ENCODE measurements at places on chromosomes 12 and 14. TPM values are rescaled to one million over a fixed set of nuclear protein-coding genes. Genes with fewer than 3 reads are reported as not detected.

The ADAMTS20 gene
- total RNA-seq, result not detected

The DPPA3 gene
- not detected for total RNA-seq

The SLC39A5 gene
- not detected for total RNA-seq

The BMP4 gene
- 6.3 TPM for total RNA-seq

The CPM gene
- 6.6 TPM for total RNA-seq

The SLC25A47 gene
- not detected for total RNA-seq

The BEST3 gene
- total RNA-seq, result 181 TPM

The MUCL1 gene
- not detected for total RNA-seq

DNA sequence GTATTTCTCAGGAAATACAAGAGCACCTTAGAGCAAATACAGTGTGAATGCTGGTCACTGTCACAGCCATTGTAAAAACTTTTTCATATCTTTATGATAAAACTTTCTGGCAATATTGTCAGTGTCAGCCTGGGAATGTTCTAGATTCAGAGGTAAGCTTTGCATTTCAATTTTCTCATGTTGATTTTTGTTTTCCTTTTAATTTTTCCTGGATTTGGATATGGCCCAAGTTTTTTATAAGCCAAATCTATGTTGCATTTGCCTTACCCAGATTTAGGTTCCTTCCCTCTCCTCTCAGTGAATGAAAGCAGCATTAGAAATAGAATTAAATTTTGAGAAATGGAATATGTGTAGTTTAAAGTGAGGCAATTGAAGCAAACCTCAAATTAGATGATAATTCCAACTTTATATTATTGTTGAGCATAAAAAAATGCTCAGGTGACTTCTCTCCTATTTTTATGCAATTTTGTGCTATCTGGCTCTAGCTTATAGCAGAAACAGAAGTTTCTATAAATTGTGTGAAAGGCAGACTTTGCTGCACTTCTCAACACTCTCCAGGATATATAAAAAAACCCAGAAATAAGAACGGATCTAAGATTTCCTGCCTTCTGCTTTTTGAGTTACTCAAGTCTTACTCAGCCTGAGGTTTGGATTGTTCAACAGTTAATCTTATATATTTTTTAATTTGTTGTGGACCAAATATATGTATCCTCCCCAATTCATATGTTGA lies 368.2 kb upstream of the PRICKLE1 start:
- H3K27me3 ChIP-seq, result no peaks in the 10 kb centered on the region
- no peak for DNase-seq
- no peak overlapping the region for H3K4me3 ChIP-seq
- H3K4me1 ChIP-seq, result no peaks in the 10 kb centered on the region
- no peaks in the 10 kb centered on the region for H3K36me3 ChIP-seq

GRCh38 chr12:132837693-132838409 lies 9.2 kb upstream of the GOLGA3 start:
- no peak overlapping the region for H3K4me3 ChIP-seq
- no peak overlapping the region for H3K27ac ChIP-seq
- no peaks in the 10 kb centered on the region for H3K36me3 ChIP-seq

DNA sequence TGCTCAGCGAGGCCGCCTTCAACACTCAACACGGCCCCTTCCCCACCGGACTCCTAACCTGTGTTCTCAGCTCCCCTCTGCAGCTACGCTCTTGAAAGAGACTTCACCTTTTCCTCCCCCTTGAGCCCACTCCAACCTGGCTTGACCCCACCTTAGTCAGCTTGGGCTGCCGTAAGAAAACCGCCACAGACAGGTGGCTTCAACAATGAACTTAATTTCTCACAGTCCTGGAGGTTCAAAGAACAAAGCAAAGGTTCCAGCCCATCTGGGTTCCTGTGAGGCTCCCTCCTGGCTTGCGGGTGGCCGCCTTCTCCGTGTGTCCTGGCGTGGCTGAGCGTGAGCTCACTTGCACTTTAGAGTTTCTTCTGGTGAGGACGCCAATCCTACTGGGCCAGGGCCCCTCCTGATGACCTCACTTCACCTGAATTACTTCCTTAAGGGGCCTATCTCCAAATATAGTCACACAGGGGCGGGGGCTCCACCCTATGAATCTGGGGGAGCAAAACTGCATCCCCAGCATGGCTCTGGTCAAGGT lies 138.8 kb downstream of the CALM1 start:
- H3K36me3 ChIP-seq, result peaks cover 12% of the 10 kb centered on the region
- no peaks in the 10 kb centered on the region for H3K4me1 ChIP-seq
- H3K27me3 ChIP-seq, result no peaks in the 10 kb centered on the region
- H3K27ac ChIP-seq, result no peak overlapping the region

DNA sequence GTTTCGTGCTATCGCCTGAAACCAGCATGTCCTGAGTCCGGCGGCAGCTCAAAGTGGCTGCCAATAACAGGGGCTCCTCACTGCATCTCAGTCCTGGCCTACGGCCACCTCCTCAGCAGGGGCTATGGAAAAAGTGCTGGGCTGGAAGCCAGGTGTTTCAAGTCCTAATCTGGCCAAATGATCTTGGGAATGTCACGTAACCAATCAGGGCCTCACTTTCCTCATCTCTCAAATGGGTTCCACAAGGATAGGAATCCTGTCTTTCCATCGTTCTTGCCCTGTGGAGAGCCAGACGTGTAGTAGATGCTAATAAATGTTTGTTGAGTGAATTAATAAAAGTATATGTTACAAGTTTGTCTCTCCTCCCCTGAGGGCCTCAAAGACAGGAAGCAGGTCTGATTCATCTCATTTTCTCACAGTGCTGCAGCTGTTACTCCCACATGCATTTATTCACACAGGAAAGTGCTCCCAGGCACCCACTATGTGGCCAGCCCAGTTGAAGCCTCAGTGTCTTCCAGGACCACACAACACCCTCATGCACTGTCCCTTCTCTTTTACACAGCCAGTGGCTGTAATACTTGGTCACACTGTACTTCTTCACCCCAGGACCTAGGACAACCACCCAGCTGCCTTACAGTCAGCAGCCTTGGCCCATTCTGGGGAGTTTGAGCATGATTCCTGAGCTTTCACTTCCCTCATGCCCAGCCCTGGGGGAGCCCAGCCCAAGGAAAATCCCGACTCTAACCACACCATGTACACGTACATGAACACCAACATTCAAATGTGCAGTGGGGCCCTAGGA lies 5.0 kb downstream of the CMKLR1 start:
- H3K36me3 ChIP-seq, result no peaks in the 10 kb centered on the region
- no peak overlapping the region for H3K4me3 ChIP-seq
- DNase-seq, result no peak

DNA sequence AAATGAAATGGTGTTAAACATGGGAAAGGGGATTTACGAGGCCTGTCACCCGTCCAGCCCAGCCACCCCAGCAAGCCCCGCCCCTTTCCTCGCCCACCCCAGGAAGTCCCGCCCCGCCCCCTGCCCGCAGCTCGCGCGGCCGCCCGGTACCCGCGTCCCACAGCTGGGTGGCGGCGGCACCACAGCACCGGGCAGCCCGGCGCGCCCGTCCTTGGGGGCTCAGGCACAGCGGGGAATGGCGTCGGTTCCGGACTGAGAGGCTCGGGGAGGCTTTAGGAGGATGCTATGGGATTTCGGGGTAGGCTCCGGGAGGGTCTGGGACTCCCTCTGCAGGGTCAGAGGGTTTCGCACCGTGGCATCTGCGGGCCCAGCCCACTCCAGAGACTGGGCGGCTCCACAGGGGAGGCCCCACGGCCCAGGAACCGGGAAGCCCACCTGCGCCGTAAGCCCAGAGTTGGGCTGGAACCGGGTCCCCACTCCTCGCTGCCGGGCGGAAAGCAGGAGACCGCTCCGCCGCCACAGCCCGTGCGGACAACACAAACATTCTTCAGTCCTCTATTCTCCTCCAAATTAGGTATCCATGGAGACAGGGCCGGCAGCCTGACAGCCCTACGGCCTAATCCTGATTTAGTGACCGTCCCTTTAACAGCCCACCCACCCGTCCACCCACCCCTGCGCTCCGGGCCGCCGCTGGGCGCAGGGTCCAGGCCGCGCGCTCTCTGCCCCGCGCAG lies 1.4 kb downstream of the FIGNL2 start:
- peaks cover 64% of the 10 kb centered on the region for H3K27me3 ChIP-seq
- peak; percentile 55 for DNase-seq
- H3K36me3 ChIP-seq, result no peaks in the 10 kb centered on the region
- H3K4me1 ChIP-seq, result peaks cover 10% of the 10 kb centered on the region
- peak overlapping the region; percentile 61 for H3K4me3 ChIP-seq

- H3K36me3 ChIP-seq, result no peaks in the 10 kb centered on the region
- no peaks in the 10 kb centered on the region for H3K27me3 ChIP-seq
- H3K4me3 ChIP-seq, result no peak overlapping the region
- DNase-seq, result no peak
- no peak overlapping the region for H3K27ac ChIP-seq
- H3K4me1 ChIP-seq, result no peaks in the 10 kb centered on the region
These were observed 294.3 kb downstream of the APAF1 start for GRCh38 chr12:98939350-98939749.

- no peaks in the 10 kb centered on the region for H3K27me3 ChIP-seq
- no peak for DNase-seq
- H3K36me3 ChIP-seq, result no peaks in the 10 kb centered on the region
- H3K4me3 ChIP-seq, result no peak overlapping the region
- H3K4me1 ChIP-seq, result no peaks in the 10 kb centered on the region
- H3K27ac ChIP-seq, result no peak overlapping the region
These were observed 20.6 kb upstream of the CPM start for GRCh38 chr12:68953536-68953935.

DNA sequence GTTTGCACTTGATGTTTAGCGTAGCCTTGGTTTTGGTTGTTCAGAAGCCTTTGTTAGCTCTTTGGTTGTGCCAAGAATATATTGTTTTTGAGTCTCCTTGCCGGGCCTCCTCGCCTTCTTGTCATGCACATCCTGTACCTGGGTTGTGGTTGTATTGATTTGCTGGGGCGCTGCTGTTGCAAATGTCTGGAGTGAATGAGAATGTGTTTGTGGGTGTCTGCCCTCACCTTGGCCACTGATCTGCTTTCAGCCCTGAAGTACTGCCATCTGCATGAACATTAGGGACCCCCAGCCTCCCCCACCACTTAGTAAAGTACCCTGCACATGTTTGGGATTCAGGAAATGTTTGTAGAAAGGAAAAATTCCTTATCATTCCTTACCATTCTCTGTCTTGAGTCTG lies 16.5 kb downstream of the PRKCH start:
- H3K36me3 ChIP-seq, result no peaks in the 10 kb centered on the region
- no peak overlapping the region for H3K27ac ChIP-seq
- no peak overlapping the region for H3K4me3 ChIP-seq
- no peak for DNase-seq
- H3K27me3 ChIP-seq, result no peaks in the 10 kb centered on the region

DNA sequence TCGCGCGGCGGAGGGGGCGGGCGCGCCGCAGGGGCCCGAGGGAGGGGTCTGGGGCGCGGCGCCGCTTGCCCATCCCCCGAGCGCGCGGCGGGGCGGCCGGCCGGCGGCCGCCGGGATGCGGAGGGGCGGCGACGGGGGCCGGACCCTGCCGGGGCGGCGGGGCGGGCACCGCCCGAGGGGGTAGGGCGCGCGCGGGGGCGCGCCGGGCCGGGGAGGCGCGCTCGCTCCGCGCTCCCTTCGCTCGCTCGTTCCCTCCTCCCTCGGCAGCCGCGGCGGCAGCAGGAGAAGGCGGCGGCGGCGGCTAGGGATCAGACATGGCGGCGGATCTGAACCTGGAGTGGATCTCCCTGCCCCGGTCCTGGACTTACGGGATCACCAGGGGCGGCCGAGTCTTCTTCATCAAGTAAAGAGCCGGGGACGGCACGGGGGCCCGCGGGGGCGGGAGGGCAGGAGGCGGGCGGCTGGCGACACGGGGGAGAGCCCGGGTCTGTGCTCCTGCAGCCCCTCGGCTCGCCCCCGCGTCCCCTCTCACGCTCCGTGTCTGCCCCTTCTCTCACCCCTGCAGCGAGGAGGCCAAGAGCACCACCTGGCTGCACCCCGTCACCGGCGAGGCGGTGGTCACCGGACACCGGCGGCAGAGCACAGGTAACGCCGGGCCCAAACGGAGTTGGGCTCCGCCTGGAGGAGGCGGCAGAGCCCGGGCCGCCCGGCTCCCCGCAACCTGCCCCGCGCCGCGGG lies at the start of gene PLEKHA5:
Gene PLEKHA5 (plus strand): TSS at position 248 of the 738 bp plus-strand sequence. CDS start 67 bp downstream, at position 315.
- DNase-seq, result peak; percentile 76
- peaks cover 9% of the 10 kb centered on the region for H3K4me1 ChIP-seq
- peak within 1 kb of the TSS; percentile 77 for H3K4me3 ChIP-seq
- H3K36me3 ChIP-seq, result no peaks in the 10 kb centered on the region
- peaks cover 39% of the 10 kb centered on the region for H3K27me3 ChIP-seq
- peak within 1 kb of the TSS; percentile 60 for H3K27ac ChIP-seq

GRCh38 chr14:30108975-30109700 lies 181.5 kb upstream of the PRKD1 start:
- no peak overlapping the region for H3K4me3 ChIP-seq
- DNase-seq, result no peak
- no peaks in the 10 kb centered on the region for H3K4me1 ChIP-seq
- no peaks in the 10 kb centered on the region for H3K36me3 ChIP-seq
- H3K27ac ChIP-seq, result no peak overlapping the region

- DNase-seq, result no peak
- H3K27ac ChIP-seq, result peak overlapping the region; percentile 7
- no peaks in the 10 kb centered on the region for H3K36me3 ChIP-seq
- peaks cover 75% of the 10 kb centered on the region for H3K4me1 ChIP-seq
These were observed 264.3 kb downstream of the AKAP6 start for GRCh38 chr14:32593290-32593942.

DNA sequence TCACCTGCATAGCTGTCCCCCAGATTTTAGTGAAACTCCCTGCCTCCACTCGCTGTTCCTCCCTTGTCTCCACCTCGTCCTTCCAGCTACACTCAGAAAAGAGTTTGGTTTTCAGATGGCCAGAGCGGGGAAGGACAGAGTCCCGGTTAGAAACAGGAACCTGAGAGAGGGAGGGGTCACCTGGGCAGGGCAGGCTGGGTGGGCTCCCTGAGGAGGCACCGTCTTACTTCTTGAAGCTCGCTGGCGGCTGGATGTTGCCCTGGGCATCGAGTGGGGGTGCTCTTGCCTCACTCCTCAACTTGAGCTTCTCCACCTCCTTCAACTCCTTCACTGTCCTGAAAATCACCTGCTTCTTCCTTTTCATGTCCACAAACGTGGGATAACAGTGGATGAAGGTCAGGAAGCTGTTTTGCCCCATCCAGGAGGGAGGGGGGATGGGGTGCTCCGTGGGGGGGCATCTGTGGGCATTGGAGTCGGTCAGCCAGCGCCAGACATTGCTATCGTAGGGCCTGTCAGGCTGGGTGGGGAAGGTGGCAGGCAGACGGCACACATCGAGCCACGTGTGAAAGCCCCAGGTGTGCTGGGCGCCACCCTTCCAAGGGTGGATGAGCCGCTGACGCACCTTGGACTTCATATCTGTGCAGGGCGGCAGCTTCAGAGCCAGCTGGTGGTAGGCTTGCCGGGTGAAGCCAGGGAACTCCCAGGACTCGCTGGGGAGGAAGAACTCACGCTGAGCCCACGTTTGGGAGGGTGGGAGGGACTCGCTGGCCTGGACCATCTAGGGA lies 2.0 kb downstream of the TEX52 start:
- no peaks in the 10 kb centered on the region for H3K36me3 ChIP-seq
- no peak overlapping the region for H3K27ac ChIP-seq
- DNase-seq, result no peak

- H3K4me3 ChIP-seq, result peak overlapping the region; percentile 84
- no peak for DNase-seq
- no peaks in the 10 kb centered on the region for H3K27me3 ChIP-seq
- peaks cover 16% of the 10 kb centered on the region for H3K36me3 ChIP-seq
These were observed 1.4 kb upstream of the TRMT61A start for GRCh38 chr14:103527408-103528145.

Measured in psoas muscle (tissue), 8 donors.